ENCODE measurements at places on chromosomes 7 and 10.

DNA sequence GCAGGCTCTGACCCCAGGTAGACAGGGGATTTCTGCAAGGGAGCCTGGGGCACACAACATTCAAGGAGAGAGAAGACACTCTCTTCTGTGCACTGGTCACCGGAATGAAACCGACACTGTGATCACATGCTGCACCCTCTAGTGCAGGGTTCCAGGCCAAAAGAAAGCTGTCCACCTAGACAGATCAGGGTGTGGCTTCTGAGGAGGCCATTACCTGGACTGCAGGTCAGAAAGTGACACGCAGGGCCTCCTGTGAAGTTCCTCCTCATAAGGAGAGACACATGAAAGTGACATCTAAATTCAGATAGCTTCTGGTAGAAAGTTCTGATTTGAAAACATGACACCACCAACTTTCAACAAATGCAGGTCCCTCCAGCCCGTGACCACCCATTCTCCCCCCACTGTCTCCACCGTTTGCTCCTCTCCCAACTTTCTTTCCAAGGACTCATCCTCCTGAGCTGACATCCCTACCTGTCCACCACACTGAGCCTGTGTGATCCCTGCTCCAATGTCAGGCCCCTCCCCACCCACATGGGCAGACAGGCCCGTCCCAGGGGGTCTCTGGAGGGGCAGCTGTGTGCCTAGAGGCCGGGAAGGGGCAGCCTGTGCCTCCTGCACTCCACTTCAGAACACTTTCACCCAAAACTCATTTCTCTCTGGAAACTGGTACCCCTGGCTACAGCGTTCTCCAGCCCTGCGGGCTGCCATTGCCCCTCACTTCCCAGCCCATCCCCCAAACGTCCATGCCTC is 198.0 kb downstream of the TNS3 start:
- no peak for DNase-seq

DNA sequence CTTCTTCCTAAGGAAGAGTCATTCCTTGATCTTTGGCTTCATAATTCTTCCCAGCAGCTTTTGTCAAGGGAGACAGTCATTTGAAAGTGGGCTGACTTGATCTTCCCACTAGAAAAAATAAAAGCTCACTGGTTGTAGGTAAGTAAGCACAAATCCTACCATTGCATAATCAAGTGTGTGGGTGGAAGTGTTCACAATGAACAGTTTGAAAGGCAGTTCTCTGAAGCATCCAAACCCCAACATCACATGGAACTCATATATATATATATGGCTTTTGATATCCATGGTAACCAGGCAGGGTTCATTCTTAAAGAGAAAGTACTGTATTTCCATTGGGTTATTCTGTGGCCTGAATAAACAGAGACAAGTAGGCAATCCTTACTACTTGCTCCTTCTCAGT is 51.6 kb downstream of the ARMH3 start:
- DNase-seq, result no peak

GRCh38 chr10:112721080-112721698 is 228.9 kb upstream of the TCF7L2 start:
- DNase-seq, result no peak

DNA sequence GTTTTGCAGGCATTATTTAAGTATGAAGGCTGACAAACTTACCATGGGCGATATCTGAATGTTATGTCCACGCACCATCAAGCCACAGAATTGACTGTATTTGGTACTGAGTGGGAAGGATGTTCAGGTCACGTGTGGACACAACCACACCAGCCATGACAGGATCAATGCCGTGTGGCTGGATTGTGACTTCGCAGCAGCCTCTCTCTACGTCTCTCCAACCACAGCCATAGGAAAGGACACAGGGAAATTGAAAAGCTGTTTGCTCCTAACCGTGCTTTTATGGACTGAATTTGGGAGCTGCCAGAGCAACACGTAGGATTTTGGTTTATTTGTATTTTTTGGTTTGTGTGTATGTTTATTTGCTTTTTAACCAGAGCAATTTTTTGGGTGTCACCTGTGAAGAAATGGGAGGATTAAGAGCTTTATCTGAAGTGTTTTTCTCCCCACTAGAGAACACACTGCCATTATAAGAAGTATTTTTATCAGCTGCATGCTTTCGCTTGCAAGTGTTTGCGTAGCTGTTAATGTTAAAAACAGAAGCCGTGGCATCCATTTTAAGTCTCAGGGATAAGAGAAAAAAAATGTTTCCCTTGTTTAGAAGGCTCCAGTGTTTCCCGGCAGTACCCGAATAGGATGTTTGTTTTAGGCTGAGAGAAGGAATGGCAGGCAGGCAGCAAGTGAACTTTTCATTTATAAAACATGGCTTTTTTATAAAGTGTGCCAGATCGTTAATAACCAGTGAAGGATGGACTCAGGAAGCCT is 401.1 kb upstream of the NFE2L3 start:
- DNase-seq, result no peak

- DNase-seq, result no peak
These were observed 21.4 kb downstream of the ZKSCAN5 start for GRCh38 chr7:99525713-99526440.

DNA sequence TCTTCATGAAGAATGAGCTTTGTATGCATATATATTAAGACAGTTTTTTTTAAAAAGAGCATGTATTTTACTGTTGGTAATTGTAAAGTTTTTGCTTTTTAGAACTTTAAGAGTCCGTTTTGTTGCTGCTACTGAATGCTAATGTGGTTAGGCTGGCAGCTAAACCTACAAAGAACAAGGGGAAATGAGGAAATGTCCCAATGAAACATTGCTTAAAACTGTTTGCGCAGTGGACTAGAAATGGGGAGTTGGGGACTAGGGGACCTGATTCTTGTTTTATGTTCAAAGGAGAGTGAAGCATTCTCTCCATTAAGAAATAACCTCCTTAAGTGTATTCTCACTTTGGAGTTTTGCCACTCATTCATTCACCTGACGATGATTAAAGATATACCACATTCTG is 5.7 kb downstream of the NRF1 start:
- DNase-seq, result no peak

GRCh38 chr7:13524076-13524475 is 465.4 kb downstream of the ETV1 start:
- DNase-seq, result no peak

DNA sequence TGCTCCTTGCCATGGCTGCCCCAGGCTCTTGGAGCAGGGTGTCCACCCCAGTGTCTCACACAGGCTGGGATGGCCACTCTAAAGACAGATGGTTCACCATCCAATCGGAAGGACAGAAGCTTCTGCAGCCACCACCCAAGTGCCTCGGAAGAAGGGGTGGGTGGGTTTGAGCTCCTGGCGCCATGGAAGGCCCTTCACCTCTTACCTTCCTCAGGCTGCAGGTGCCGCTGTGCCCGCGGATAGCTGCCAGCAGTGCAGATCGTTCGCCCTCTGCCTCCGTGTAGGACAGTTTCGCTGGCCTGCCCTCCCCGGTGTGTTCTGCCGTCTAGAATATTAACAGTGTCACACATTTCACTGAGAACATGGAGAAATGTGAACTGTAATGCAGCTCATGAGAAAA is 243.6 kb upstream of the GRB10 start:
- DNase-seq, result no peak

- no peak for DNase-seq
These were observed 34.7 kb downstream of the MRPS24 start for GRCh38 chr7:43834463-43835251.

- no peak for DNase-seq
These were observed 91.2 kb downstream of the OTUD1 start for GRCh38 chr10:23530079-23530478.

DNA sequence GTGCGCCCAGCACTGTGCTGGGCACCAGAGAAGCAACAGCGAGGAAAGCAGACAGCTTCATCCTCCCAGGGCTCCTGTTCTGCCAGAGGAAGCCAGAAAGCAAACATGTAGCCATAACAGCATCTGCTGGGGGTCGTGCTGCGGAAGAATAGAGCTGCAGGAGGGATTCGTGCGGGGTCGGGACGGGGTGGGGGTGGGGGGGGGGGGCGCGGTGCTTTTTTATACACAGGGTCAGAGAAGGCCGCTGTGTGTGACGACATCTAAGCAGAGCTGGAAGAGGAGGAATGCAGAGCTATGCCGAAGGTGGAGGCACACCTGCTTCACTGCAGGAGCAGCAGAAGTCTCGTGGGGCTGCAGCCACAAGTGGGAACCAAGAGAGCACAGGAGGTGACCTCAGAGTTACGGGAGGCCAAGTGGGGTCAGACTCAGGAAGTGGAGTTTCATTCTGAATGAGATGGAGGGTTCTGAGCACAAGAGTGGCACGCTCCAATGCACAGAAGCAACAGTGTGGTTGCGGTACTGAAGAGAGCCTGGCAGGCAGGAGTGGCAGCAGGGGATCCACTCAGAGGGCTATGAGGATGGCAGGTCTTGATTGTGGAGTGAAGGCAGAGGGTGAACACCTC is 11.1 kb downstream of the PKD1L1 start:
- no peak for DNase-seq

DNA sequence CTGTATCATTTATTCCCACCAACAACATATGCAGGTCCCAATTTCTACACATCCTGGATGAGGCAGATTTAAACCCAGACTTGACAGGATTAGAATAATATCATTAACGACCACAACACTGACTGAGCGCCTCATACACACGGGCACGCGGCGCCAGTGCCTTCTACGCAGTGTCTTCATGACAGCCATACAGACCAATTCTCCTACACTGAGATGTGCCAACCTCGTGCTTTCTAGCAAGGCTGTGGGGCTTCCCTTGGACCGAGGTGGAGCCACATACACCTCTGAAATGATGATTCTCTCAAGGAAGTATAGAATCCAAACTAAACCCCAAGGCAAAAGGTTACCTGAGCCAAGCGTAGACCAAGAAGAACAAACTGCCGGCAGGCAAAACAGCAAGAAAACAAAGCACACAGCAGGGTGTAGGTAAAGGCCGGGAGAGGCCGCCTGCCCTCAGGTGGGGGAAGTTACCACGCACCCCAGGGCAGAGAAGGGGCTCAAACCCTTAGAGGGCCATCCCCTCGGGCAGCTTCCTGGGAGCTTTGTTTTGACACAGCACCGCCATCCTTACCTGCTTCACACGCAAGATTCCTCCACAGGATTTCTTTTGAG is 75.8 kb downstream of the DLG5 start:
- no peak for DNase-seq

DNA sequence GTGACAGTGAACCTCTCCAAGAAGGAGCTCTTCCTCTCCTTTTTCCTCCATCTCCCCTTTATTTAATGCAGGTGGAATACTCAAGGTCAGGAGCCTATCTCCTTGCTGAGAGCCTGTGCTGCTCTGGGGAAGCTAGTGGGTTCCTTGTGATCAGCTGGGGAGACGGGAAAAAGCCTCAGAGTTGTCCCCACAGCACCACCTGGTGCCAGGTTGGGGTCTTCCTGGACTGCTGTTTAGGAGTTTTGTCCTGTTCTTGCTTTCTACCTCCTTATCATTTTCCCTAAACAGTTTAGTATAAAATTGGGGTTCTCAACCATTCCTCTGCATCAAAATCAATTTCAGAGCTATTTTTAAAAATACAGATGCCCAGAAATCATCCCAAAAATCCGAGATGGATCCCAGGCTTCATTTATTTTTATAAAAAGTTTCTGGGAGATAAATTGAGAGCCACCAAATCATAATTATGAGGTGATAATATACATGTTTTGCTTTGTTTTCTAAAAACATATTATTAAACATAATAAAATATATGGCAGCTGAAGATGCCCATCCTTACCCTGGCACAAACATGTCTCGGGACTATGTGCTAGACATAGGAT is 44.3 kb downstream of the MACC1 start:
- no peak for DNase-seq

DNA sequence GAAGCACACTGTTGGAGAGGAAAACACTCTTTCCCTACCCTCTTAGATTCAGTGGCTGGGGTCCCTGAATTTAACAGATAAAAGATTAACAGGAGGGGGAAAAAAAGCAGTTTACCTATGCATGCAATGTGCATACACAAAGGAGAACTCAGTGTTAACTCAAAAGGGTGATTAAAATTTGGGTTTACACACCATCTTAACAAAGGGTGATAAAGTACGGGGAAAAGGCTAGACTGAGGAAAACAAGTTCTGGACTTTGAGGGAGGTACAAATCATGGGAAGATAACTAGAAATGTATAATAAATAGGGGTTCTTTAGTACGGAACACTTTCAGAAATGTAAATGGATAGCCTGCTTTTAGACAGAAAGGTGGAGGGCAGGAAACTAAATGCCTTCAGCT is 83.1 kb downstream of the SRPK2 start:
- DNase-seq, result no peak

- no peak for DNase-seq
These were observed 23.6 kb upstream of the SEMA3C start for GRCh38 chr7:80942261-80943041.

Data from NCI-H187 treated with DMSO at 0.1 percent for 48 hours (cell line).